ENCODE measurements at places on chromosomes 12 and 14.

- DNase-seq = no peak
These were observed 6.2 kb downstream of the APAF1 start for GRCh38 chr12:98651328-98651727.

DNA sequence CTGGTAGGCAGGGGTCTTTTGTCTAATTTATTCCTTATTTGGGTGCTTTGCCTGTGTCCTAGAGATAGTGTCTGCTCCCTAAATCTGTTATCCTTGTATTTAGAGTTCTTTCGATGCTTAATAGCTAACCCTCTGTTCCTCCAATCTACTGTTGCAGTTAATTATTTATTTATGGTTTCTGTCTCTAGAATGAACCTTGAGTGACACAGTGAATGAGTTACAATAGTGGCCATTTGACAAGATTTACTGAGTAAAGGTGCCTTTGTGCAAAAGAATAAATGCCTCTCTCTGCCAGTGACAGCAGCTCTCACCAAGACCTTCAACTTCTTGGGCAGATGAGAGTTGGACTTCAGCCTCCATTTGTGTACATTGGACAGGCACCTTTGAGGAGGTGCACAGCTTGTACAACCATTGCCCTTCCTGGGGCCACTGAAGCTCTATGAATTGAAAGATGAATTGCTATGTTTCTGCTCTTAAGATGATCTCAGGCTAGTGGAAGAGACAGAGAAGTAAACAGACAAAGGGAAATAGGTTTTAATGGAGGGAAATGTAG, 165.9 kb downstream of the DERA start:
- no peak for DNase-seq

- no peak for DNase-seq
These were observed 5.9 kb upstream of the GSC start for GRCh38 chr14:94775871-94776210.

GRCh38 chr14:79405512-79405910, 805.8 kb downstream of the DIO2 start:
- no peak for DNase-seq

GRCh38 chr14:58747181-58747580, 109.4 kb downstream of the DACT1 start:
- no peak for DNase-seq

DNA sequence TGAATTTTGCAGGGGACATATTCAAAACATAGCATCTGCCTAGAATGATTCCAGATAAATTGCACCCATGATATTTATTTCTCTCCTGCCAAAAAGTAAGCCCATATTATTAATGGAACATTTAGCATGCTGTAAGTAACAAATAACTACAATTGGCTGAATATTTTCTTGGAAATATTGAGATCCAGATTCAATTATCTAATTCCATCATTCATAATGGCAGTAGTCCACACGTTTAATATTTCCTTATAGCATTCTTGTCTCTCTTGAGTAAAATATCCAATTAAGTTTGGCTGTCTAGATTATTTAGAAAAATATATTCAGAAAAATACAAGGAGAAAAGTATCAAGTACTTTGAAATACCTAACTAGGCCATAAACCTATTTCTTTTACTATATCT, 157.5 kb downstream of the FLRT2 start:
- no peak for DNase-seq

- DNase-seq = no peak
These were observed 27.1 kb upstream of the YY1 start for GRCh38 chr14:100211893-100212292.

DNA sequence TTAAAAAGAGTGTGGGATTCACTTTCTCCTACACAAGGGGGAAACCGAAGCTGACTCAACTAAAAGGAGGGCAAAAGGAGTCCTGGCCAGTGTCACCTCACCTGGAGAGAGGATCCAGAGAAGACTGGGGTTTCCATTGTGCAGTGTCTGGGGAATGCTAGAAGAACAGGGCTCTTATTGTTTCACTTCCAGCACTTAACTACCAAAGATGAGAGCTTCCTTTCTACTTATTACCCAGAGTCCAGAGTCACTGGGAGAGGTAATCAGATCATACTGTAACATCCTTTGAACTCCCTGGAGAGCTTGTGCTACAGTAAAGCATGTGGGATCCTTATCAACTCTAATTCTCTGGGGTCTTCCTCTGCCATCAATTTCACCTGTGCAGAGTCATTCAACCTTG, 148.4 kb upstream of the BCL2L14 start:
- DNase-seq = no peak

DNA sequence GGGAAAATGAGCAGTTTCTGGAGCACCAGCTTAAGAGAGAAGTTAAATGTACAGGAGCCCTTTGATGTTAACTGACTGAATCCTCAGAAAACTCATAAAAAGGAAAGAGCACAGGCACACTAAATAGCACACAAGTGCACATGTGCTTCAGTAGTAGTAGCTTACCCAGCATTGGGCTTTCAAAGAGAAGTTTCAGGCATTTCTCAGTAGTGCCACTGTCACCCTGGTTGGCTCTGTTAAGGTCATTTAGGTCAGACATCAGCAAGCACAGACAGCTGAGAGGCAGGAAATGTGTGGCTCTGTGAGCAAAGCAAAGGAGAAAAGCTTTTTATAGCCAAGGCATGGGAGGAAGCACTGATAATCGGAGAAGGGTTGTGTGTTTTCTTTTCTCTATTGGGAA, 96.3 kb upstream of the HIF1A start:
- DNase-seq = no peak

DNA sequence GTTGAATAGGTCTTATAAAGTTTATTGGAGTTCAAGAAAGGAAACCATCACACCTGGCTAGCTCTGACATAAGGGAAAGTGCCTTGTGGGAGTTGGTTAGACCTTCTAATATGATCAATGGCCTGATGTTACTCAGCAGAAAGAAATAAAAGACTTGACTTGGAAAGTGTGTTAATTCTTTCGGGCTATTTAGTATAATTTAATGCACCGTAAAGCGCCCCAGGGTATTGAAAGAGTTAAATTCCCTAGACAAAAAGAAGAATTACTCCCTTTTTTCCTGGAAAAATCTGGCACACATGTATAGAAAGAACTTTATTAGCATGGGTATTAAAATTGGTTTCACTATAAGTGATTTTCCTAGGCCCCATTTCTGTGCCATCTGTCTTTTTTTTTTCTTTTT, 1125.7 kb upstream of the FLRT2 start:
- DNase-seq = no peak

DNA sequence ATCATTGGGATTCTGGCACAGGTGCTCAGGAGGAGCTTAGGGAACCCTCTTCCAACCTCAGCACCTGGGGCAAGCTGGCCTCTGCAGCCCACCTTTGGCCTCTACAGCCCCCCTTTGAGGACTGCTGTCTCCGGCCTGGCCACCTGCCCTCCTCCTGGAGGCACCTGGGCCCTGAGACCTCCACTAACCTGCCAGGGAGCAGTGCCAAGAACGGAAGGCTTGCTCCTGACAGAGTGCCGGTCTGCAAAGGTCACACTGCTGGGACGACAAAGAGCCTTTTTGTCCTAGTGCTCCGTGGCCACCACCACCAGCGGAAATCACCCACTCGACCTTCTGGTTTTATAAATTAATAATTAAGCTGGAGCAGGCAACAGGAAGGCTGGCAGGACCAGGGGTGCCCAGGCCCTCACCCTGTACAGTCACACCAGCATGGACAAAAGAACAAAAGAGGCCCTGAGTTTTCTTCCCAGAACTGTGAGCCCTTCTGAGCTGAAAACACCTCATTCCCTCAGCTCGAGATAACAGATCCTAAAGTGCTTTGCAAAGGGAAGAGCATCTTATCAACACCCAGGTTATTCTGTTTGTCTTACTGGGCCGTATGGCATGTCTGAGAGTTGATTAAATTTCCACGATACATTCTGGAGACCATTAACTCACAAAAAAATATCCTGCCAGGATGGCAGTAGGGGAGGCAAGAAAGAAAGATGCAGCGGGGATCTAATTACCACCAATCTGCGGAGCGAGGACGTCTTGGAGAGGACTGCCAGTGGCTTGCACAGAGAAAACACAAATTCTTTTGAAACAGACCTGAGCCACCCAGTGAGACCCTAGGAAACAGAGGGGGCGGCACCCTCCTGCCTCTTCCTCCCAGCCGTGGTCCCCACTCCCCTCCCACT, 8.2 kb downstream of the TESC start:
- no peak for DNase-seq

DNA sequence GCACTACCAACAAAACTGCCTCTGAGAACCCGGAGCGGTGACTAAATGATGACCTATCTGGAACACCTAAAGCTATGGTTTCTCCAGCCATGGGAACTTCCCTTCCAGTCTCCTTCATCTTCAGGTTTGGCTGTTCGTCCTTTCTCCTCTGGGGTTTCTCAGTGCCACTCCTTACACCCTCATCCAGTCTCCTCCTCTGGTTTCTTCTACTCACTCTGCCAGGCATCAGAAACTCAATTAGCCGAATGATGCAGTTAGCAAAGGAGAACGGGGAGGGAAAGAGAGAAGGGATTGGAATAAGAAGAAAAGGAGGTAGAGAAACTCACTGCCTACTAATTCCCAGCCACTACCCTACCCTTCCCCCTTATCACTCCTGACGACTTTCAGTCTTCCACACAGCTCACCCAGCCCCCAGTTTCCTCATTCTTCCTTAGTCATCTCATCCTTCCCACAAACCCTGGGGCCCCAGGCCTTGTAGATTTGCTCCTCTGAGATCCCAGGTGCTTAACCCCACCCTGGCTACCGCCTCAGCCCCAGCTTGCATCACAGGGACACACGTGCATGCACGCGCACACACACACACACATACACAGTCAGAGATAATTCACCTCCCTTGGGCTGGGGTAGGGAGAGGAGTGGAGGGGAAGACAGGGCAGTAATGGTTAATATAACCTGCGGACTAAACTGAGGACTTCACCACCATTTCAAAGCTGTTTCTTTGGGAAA, 13.0 kb downstream of the FGD6 start:
- DNase-seq = no peak

DNA sequence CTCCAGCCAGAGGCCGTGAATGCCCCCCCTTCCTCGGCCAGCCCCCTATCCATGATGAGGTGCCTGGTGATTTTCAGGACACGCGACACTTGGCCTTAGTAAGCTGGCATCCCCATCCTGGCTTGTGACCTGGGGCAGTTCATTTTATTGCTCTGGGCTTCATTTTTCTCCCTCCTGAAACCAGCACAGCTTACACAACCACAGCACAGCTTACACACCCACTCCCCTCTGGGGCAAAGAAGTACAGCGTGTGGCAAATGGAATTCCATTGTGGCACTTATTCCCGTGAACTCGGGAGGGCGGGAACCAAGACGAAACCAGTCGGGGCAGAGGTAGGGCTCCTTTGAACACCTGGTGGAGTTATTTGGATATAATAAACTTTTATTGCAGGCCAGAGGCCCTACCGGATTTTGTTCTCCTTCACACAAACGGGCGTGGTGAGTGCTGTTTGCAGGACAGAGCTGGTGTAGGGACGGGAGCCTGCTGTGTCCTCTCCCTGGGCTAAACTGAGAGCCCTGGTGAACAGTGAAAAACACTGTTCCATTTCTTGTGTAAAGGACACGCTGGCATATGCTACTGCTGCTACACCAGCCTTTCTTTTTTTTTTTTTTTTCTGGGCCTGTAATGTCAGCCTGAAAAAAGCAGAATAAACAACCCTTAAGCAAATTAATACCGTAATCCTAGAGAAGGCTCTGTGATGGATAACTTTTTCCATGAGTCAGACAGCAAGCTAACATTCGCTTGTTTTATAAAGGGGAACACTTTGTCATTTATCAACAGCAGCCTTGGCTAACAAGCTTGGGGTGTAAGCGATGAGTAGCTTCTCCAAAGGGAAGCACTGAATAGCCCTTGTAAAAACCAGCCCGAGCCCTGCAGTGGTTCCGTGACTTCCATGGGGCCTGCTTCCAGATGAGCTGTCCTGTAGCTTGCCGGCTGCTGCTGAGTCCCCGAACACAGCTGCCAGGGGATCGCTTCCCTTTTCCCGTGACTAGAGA, 29.3 kb downstream of the CD9 start:
- no peak for DNase-seq

- DNase-seq = no peak
These were observed 100.7 kb downstream of the GPATCH2L start for GRCh38 chr14:76252471-76252870.

All from dorsolateral prefrontal cortex (tissue), 122 donors.